Uterine smooth muscle cell (primary cell): ENCODE measurements at places on chromosomes 2 and 18. TPM values are rescaled to one million over a fixed set of nuclear protein-coding genes. Genes with fewer than 3 reads are reported as not detected.

Gene APOB
- under 0.01 TPM in 2 replicates for total RNA-seq

Gene AGXT
- total RNA-seq: under 0.01 TPM in 1 of 2 replicates, not detected in the other

Gene GPAT2
- total RNA-seq: 8.1 and 13.7 TPM in 2 replicates

Gene DSG4
- total RNA-seq: not detected in 2 replicates

Gene ARHGEF33
- total RNA-seq: 0.22 and 1.5 TPM in 2 replicates

Gene HIBCH
- 17.3 and 20.7 TPM in 2 replicates for total RNA-seq

Gene SS18
- total RNA-seq: 108 and 139 TPM in 2 replicates

Gene DNAH6
- 0.11 and 0.12 TPM in 2 replicates for total RNA-seq

Gene LCT
- total RNA-seq: under 0.01 TPM in 2 replicates

Gene MEP1B
- total RNA-seq: not detected in 2 replicates

Gene DNPEP
- total RNA-seq: 80.4 and 85.0 TPM in 2 replicates

Gene FAP
- total RNA-seq: 206 and 269 TPM in 2 replicates

Gene NPAS2
- 7.2 and 14.4 TPM in 2 replicates for total RNA-seq

Gene EPAS1
- total RNA-seq: 19.3 and 33.1 TPM in 2 replicates

Gene RGPD5
- total RNA-seq: 28.6 and 50.4 TPM in 2 replicates

Gene PKDCC
- 55.4 and 56.6 TPM in 2 replicates for total RNA-seq

Gene SLC9A4
- not detected in 2 replicates for total RNA-seq

Gene UPP2
- total RNA-seq: not detected in 2 replicates

Gene CRYGD
- not detected in 2 replicates for total RNA-seq

Gene CDH19
- total RNA-seq: under 0.01 TPM in 1 of 2 replicates, not detected in the other

Gene ICOS
- not detected in 2 replicates for total RNA-seq
